ENCODE measurements at places on chromosomes 4 and X.
A peak's percentile ranks its signal among the peaks of the same experiment; 100 is the strongest.

- DNase-seq: no peak
These were observed 319 bp upstream of the MAGEH1 start for GRCh38 chrX:55451626-55451989.

- no peak for DNase-seq
These were observed 16.1 kb downstream of the NKX3-2 start for GRCh38 chr4:13527981-13528820.

DNA sequence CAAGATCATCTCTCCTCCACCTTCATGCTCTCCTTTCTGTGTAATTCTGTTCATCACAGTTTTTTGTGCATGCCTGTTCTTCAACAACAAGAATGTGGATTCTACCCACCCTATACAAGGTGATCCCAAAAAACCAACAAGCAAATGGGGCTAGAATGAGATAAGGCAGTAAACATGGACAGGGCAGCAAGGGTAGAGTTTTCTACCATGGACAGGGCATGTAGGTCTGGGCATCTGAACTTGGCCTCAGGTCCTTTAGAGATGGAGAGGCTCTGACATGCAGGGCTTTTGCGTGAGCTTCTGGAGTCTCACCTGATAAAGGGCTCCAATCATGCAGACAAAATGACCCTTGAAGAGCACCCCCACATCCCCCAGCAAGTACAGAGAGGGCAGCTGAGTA lies 36.4 kb downstream of the MAP7D2 start:
- no peak for DNase-seq

- peak; percentile 59 for DNase-seq
These were observed 17.8 kb upstream of the PAGE2B start for GRCh38 chrX:55056820-55057674.

- DNase-seq: peak; percentile 74
These were observed 394.7 kb upstream of the CPEB2 start for GRCh38 chr4:14607578-14607977.

- DNase-seq: no peak
These were observed 4.7 kb downstream of the MAEA start for GRCh38 chr4:1294424-1294823.

GRCh38 chr4:123589301-123589700 lies 192.7 kb downstream of the SPRY1 start:
- DNase-seq: no peak

GRCh38 chr4:2011583-2011982 lies 2.8 kb upstream of the NELFA start:
- DNase-seq: peak; percentile 79

DNA sequence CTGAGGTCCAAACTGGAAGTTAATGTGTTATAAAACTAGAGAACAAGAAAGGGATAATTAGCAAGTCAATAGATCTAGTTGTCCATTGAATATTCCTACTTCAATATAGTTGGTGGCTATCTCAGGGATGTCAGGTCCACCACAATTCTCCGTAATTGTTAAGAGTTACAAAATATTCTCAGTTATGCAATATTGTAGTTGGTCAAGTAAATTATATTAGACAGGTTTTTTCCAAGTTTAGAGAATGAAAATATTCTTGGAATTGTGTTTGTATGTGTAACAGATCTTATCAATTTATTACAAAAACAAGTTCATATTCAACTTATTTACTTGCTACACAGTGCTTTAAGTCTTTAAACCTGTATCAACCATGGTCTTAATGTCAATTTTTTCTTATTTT lies 547.4 kb downstream of the SPRY1 start:
- DNase-seq: peak; percentile 73

GRCh38 chr4:23484689-23485088 lies 405.2 kb downstream of the PPARGC1A start:
- no peak for DNase-seq

DNA sequence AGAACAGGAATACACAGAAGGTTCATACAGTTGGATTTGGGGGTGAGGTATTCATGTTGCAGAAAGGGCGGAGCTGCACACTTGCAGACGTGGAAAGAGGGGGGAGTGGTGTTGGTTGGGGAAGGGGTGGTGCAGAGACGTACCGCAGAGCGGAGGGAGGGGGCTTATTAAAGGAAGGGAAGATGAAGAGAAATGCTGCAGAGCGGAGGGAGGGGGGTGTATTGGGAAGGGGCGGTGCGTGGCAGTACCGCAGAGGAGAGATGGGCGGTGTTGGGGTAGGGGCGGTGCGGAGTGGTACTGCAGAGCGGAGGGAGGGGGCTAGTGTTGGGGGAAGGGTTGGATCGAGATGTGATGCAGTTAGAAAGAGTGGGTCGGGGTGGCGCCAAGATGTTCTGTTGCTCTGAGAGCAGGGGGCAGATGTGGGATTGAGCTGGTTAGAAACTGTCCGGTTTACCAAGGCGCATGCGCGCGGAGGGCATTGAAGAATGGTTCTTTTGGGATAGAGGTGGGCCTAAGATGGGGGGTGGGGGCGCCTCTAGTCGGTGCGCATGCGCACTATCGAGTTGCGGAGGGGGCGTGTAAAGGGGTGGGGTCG lies 900 bp downstream of the TRO start:
- peak; percentile 49 for DNase-seq

- DNase-seq: no peak
These were observed 13.9 kb downstream of the RP2 start for GRCh38 chrX:46850771-46851170.

DNA sequence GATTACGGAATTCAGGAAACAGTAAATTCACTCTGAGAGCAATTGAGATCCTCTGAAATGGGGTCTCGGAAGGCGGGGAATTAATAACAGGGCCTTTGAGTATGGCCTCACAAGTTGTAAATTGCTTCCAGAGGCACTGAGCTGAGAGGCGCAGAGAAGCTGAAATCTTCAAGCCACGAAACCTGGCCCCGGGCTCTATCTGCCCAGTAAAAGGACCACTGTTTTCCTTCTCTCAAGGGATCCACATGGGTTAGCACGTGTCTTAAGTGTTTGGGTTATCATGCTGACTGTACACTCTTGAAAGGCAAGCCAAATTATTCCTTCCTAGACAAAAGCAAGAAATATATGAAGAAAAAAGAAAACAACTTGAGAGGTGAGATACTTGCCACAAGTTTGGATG lies 1012.9 kb upstream of the FTHL17 start:
- DNase-seq: no peak

GRCh38 chr4:123325241-123325681 lies 71.3 kb upstream of the SPRY1 start:
- DNase-seq: peak; percentile 22

- DNase-seq: no peak
These were observed 14.0 kb upstream of the GPKOW start for GRCh38 chrX:49137492-49137891.

DNA sequence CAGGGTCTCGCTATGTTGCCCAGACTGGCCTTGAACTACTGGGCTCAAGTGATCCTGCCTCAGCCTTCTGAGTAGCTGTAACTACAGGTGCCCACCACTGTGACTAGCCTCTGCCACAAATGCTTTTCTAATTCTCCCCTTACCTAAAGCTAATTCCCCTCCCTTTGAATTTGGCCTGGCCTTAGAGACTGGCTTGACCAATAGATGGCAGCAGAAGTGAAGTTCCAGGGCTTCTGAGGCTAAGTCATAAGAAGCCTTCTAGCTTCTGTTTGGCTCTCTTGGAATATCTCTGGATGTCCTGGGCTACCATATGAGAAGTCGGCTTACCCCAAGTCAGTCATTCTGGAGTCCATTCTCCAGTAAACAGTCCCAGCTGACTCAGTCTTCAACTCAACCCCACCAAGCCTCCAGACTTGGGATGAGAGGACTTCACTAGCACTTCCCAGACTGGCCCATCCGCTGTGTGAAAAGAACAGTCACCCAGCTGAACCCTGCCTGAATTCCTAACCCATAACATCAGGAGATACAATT lies 61.0 kb downstream of the HPRT1 start:
- DNase-seq: peak; percentile 70

DNA sequence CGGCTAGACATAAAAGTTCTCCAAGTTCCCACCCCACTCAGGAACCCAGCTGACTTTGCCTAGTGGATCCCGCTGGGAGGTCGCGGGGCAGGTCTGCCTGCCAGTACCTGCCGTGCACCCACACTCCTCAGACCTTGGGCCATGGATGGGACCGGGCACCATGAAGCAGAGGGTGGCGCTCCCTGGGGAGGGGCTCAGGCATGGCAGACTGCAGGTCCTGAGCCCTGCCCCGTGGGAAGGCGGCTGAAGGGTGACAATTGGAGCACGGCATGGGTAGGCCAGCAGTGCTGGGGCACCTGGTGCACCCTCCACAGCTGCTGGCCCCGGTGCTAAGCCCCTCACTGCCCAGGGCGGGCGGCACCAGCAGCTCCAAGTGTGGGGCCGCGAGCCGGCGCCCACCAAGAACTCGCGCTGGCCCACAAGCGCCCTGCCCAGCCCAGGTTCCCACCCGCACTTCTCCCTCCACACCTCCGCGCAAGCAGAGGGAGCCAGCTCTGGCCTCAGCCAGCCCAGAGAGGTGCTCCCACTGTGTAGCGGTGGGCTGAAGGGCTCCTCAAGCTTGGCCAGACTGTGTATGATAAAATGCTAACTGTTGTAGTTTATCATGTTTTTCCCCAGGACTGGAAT lies 63.1 kb downstream of the UGT2A2 start:
- DNase-seq: no peak

DNA sequence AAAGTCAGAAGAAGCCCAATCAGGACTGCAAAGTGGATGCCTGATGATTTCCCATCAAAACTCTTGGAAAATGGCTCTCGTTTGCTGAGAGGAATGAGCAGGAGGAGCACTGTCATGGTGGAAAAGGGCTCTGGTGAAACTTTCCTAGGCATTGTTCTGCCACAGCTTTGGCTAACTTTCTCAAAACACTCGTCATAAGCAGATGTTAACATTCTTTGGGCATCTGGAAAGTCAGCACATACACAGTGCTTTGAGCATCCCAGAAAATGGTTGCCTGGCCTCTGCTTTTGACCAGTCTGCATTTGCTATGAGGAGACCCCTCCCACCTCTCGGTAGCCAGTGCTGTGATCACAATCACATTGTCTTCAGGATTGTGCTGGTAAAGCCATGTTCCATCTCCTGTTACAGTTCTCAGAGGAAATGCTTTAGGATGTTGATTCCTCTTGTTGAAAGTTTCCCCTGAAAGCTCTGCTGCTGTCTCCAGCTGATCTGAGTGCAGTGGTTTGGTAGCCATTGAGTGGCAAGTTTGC lies 25.2 kb upstream of the TBC1D14 start:
- no peak for DNase-seq

DNA sequence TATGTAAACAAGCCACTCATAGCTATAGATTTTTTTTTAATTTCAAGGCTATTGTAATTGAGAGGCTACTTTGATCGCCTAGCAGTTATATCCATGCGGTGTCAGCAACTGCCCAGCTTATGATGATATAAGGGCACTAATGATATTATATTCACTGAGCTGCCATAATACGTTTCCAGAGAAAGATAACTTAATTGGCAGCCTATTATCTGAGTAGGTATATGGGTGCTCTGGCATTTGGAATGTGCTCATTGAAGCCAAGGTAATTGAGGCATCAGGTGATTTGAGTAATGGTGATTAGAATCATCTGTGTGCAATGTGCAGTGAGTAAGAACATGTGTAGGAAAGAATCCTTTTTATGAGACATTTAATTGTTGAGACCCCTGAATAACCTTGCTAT lies 490.0 kb downstream of the CENPC start:
- DNase-seq: no peak

GRCh38 chr4:140112576-140112975 lies 41.4 kb downstream of the MAML3 start:
- DNase-seq: no peak

- DNase-seq: no peak
These were observed 9.7 kb downstream of the PPEF2 start for GRCh38 chr4:75892508-75892907.

- no peak for DNase-seq
These were observed 2702.5 kb downstream of the PCDH7 start for GRCh38 chr4:33422656-33423055.

DNA sequence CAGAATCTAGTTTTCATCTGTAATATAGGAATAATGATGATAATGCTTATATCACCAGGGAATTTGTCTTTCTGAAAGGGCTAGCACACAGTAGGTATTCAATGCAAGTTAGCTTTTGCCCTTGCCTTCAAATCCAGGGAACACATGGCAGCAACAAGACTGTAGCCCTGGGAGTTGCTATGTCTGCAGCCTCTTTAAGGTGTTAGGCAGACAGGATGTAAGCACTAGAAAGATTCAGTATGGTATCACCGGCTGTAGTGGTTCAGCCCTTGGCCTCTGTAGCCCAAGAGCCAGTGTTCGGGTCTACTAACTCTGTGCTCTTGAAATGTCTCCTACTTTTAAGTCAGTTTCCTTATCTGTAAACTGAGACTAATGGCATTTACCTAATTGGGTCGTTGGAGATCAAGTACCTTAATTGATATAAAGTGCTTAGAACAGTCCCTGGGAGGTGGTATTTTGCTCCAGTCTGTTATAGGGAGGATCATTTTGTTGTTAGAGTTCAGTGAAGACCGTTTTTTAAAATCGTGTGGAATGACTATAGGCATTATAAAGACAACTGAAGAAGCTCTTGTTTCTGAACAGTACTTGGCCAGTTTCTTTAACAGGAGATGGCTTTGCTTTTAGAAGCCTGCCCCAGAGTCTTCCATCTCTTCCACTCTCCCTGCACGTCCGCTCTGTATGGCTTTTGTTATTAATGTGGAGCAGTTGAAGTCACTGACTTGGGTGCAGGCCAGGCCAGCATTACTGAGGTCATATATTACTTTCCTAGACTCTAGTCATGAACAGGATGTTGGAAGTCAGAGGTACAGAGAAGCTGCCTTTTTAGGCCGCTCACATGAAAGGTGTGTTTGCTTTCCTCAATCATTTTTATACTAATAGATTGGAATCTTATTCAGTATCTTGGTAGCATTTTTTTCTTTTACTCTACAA lies 44.8 kb downstream of the GAB1 start:
- DNase-seq: peak; percentile 74

DNA sequence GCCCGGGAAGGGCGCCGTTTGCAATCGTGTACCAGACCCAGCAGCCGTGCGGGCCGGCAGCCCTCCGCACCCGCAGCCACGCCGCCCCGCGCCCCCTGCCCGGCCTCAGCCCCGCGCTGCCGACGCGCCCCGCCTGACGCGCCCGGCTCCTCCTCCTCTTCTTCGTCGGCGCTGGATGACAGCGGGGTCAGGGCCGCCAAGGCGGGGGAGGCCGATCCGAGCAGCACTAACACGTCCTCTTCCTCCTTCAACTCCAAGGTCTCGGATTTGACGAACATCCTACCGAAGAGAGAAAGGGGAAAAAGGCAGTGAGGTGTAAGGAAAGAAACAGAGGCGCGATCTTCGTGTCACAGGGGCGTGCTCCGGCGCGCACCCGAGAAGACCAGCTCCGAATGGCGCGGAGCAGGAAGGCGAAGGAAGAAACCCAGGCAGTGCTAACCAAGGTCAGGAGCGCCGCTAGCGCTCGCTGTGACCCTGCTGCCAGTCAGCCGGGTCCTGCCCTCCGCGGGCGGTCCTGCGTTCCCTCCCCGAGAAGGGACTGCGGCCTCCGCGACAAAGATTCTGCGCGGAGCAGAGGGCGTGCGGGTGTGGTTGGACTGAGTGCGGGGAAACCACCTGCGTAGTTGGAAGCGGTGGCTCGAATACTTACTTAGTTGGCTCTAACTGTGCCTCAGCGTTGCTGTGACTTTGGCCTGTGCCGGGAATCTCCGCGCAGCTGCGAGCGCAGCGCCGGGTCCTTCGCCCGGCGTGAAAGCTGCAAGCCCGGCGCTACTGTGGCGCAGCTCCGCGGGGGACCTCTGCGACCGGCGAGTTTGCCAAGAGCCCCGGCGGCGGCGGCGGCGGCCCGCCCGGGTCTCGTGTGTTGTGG lies 548 bp downstream of the NEUROG2 start:
- DNase-seq: no peak

- DNase-seq: no peak
These were observed 82.8 kb downstream of the NAT8L start for GRCh38 chr4:2141762-2142451.
